AG04449 (cell line): ENCODE measurements at places on chromosomes 1 and 21.

DNA sequence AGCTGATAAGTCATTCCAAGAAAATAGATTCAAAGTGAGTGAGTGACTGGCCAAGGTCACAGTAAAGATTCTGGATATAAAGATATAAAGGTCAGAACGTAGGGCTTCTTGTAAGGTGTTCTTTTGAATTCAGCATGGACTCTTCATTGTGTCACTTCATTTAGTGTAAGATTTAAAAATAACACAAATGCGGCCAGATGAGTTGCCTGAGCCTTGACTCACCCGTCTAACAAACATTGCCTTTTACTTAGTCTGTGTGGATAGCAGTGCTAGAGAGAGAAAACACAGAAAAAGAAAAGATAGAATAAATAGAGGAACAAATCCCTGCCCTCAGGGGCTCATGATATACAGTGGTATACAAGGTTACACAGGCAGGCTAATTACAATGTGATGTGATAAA lies 223.4 kb downstream of the PLPP3 start:
- DNase-seq = no peak

DNA sequence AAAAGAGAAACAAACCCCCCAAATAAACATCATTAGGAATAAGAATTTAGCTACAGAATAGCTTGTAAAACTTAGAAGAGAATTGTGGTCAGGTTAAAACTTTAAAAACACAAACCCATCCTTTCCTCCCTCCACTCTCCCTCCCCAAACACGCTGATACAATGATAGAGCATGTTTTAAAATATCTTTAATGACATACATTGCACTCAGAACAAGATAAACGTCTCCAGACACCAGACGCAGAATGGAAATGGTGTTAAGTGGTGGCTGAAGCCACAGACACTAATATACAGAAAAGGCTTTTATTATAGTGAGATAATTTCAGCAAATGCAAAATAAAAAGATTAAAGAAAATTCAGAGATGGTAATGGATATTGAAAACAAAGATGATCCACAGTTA lies 58.9 kb upstream of the SAMD13 start:
- DNase-seq = no peak

GRCh38 chr1:60818969-60819701 lies 263.2 kb upstream of the NFIA start:
- DNase-seq = no peak

DNA sequence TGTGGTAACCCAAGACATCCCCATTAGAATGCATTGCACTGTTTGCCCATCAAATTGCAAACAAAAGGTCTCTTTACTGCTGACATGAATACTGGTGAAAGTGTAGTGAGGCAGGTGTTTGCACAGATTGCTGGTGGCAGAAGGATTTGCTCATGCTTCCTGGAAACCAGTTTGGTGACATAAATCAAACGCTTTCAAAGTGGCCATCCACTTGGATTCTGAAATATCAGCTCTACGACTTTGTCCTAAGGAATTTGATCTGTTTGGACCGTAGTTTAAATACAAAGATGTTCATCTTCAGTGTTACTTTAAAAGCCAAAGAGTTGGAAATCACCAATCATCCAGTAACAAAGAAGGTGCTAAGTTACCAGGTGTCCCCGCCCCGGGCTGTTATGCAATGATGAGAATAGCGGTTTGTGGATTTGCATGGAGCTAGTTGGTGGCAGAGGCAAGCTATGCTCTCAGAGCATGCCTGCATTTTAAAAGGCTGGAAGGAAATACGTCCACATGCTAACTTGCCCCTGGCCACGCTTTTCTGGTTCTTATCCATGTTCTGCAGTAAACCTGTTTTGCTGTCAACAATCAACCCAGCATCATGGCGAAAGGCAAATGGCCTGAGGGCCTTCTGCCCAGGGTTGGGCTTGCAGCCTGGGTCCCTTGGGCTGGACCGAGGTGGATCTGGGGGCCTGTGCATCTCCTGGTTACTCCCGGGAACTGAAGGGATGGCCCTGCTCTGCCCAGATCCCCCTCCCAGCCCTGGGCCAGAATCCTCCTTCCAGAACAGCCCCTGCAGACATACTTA lies 49.2 kb downstream of the UMODL1 start:
- no peak for DNase-seq

DNA sequence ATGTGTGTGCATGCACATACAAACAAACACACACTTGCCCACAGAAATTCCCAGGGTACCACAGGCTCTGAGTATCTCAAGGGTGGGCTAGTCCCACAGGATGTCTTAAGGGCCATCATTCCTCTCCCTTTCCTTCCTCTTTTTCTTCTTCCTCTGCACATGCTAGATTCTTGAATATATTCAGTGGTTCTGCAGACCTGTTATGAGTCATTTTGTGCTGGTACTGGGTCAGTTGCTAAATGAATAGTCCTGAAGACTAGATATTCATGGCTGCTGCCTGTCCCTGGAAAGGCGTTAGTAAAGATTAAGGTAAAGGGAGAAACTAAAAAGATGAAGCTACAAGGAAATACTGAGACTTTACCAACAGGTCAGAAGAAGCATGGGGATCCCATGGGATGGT lies 256.7 kb upstream of the KIAA0040 start:
- no peak for DNase-seq

GRCh38 chr1:206738370-206739366 lies 31.9 kb upstream of the IL19 start:
- DNase-seq = no peak

DNA sequence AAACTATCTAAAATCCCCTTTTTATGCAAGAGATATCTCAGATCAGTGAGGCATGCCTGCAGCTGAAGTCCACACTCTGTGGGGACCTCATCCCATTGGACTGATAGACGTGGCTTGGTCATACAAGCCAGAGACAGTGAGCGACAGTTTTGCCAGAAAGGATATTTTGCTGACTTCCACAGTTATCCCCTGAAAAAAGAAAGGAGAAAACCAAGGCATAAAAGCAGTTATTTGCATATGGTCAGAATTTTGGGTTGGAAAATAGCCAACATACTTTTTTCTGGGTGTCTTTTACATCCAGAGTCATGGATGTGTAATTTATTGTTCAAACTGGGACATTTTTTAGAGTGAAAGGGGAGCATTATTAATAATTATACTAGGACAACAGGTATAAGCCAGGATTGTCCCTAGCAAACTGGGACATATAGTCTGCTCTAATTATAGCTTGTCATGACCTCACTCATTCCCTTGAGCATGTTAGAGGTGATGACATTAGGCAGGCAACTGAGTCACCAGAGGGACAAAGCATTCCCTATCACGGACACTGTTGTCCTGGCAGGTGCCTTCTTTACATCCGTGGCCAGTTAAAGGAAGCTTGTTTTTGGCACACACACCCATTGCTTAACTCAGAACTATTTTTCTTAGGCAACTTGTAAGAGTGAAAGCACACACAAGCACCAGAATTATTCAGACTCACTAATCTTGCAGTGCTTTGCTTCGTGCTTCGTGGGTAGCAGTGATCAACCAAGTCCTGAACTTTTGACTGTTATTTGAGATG lies 65.5 kb downstream of the PRRX1 start:
- no peak for DNase-seq

GRCh38 chr1:119895102-119895501 lies 1.2 kb downstream of the ADAM30 start:
- no peak for DNase-seq

DNA sequence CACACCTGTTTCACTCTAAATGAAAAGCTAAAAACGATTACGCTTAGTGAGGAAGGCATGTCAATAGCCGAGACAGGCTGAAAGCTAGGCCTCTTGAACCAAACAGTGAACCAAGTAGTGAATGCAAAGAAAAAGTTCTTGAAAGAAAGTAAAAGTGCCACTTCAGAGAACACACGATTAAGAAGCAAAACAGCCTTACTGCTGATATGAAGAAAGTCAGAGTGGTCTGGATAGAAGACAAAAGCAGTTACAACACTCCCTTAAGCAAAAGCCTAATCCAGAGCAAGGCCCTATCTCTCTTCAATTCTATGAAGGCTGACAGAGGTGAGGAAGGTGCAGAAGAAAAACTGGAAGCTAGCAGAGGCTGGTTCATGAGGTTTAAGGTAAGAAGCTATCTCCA lies 130.7 kb downstream of the SIPA1L2 start:
- DNase-seq = no peak

- DNase-seq = no peak
Observed at GRCh38 chr1:23489842-23490241, 5.9 kb upstream of the ASAP3 start.

- no peak for DNase-seq
Observed at GRCh38 chr1:183284086-183284485, 98.0 kb downstream of the LAMC2 start.
